ENCODE measurements at places on chromosomes 5 and 9.
A peak's percentile ranks its signal among the peaks of the same experiment; 100 is the strongest.

GRCh38 chr5:148376198-148376597 lies 7.6 kb upstream of the FBXO38 start:
- no peak for DNase-seq

GRCh38 chr5:53068291-53068836 lies 41.2 kb downstream of the MOCS2 start:
- DNase-seq, result no peak

DNA sequence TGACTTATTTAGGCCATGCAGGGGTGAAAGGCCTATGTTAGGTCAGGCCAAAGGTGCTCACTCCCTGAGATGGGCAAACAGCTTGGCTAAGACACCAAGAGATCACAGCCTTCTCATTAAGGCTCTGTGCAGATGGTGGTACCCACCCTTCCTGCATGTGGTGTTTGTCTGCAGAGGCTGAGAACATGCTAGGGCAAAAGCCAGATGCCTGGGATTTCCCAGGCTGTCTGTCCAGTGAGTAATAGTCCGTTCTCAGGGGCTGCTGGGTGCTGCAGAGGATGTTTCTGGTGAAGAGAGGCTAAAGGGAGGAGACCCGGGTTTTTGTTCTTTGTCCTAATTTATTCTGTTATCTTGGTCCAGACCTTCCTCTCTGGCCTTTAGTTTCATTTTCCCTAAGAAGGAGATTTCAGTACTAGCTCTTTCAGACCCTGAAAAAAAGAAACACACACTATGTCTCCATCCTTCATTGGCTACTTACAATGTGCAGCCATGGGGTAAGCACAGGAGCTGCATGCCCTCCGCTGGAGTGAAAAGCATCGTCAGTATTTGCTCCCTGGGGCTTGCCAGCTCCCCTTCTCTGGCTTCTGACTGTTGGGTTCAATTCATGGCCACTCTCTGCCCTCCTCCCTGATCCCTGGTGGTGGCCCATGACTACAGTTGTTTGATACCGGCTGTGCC lies 23.4 kb upstream of the GLRA1 start:
- DNase-seq, result no peak

GRCh38 chr5:140608722-140609121 lies 24.3 kb downstream of the CD14 start:
- DNase-seq, result no peak

DNA sequence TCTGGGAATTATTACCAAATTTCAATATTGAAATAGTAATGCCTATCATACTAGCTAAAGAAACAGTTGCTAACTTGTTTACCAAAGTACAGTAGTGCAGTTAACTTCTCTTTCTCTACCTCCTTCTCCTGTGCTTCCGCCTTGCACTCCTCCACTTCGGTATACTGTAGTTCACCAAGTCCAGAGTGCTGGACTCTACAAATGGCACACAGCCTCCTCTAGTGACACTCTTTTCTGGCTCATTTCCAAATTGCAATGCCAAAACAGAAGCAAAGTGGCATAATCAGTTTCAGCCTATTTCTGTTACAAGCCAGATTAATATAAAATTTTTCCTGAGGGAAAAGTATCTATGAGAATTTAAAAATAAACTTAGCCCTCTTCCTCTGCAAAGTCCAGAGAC lies 86.0 kb upstream of the RASGRF2 start:
- no peak for DNase-seq

DNA sequence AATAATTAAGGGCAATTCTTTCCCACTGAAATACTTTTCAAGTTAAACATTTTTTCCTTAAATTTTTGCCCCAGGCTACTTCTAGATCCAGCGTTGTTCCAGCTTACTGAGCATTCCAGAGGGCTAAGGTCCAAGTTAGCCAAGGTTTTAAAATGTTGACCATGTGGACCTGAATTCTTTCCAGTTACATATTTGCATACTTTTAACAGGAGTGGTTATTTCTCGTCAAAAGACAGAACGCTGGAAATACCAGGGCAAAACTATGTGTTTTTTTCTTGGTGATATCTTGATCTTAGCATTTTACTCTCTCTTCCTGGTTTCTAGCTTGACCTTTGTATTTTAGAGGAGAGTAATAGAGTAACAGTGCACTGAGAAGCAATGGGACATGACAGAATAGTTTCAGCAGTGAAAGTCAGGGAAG lies 32.8 kb downstream of the TMC1 start:
- DNase-seq, result no peak

- DNase-seq, result no peak
These were observed 67.4 kb downstream of the MRPS27 start for GRCh38 chr5:72252574-72253155.

DNA sequence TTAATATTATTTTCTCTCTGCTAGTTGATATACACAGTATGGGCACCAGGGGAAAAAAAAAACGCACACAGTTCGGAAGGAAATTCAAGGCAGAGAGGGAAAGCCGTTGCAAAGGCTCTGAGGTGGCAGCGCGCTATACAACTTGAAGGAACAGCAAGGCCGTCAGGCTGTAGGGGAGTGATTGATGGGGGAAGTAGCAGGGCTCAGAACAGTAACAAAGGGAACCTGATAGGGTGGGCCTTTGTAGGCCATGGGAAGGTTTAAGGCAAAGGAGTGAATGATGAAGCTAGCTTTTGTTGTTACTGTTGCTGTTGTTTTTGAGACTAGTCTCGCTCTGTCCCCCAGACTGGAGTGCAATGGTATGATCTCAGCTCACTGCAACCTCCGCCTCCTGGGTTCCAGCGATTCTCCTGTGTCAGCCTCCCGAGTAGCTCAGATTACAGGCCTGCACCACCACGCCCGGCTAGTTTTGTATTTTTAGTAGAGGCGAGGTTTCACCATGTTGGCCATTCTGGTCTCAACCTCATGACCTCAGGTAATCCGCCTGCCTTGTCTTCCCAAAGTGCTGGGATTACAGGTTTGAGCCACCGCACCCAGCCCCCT lies 27.0 kb downstream of the AQP7 start:
- no peak for DNase-seq

- DNase-seq, result no peak
These were observed 79.6 kb upstream of the CDKN2B start for GRCh38 chr9:22088717-22089061.

- no peak for DNase-seq
These were observed 269.1 kb downstream of the NR2F1-AS1 start for GRCh38 chr5:93311881-93312280.

DNA sequence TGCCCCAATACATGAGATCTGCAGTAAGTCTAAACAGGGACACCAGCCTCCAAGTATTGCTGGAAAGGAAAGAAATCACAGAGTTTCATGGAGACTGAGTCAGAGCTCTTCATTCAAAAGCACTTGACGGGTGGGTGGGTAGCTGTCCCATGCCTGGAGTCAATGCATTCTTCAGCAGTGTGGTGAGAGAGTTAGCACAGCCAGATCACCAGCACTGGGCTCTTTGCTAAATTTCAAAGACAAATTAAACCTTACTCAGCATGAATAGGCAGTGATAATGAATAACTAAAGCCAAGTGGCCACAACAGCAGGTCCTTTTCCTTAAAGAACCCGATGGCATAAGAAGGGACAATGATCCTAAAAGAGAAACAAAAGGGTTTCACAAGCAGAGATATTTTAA lies 192.4 kb downstream of the ACTL7B start:
- no peak for DNase-seq

GRCh38 chr5:203246-203930 lies 12.1 kb downstream of the LRRC14B start:
- DNase-seq, result no peak

GRCh38 chr9:111037356-111037707 lies 938 bp downstream of the LPAR1 start:
- no peak for DNase-seq

- DNase-seq, result no peak
These were observed 45.3 kb downstream of the PLPP7 start for GRCh38 chr9:131334629-131335367.

- no peak for DNase-seq
These were observed 86.0 kb downstream of the FBXL7 start for GRCh38 chr5:15585841-15586591.

DNA sequence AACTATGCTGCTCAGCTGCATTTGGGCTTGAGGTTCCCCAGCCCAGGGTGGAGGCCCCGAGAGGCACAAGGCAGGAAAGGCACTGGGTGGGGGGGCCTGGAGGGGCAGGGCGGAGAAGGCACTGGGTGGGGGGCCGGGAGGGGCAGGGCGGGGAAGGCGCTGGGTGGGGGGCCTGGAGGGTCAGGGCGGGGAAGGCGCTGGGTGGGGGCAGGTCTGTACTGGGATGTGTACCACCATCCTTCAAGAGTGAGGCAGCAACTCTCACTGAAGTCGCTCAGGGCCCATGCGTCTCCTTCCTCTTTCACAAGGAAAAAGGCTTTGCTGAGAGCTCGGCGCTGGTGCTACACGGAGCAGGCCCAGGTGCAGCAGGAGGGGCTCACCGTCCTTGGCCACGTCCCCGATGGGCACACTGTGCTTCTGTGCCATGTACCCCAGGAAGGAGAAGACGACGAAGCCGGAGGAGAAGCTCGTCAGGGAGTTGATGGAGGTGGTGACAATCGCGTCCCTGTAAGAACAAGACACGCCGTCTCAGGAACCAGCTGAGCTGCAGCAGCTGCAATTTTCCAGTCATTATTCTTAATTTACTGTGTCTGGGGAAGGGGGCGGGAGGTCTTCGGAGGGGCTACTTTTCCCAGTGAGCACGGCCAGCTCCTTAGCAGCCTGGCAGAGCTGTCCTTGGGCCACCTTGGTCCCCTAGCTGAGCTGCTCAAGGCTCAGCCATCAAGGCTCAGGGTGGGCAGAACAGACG lies 30.8 kb downstream of the SLC6A3 start:
- DNase-seq, result no peak

DNA sequence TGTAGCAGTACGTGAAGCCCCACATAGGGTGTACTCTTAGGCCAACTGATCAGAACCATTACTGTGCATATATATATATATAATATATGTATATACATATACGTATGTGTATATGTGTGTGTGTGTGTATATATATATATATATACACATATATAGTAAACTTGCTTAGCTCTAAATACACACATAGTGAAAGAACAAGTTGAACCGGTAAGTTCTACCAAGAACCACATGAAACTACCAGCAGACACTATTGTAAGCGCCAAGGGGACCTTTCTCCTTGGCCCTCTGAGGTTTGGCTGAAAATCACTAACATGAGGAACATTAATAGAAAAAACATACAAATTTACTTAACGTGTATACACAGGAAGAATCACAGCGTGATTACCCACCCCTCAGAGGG lies 1.8 kb upstream of the TARS1 start:
- no peak for DNase-seq

- DNase-seq, result no peak
These were observed 388.7 kb downstream of the CETN3 start for GRCh38 chr5:90020575-90021538.

DNA sequence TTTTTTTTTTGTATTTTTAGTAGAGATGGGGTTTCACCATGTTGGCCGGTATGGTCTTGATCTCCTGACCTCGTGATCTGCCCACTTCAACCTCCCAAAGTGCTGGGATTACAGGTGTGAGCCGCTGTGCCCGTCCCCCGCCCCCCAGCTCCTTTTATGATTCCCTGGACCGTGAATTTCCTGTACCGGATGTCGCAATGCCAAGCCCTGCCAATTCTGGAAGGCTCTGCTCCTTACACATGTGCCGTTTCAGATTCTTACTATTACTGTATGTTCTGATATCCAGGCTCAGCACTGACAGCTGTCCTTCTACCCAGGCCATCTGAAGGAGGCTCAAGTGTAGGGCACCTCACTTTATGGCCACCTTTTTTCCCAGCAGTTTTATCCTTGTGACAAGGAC lies 100.1 kb downstream of the PLCXD3 start:
- no peak for DNase-seq

DNA sequence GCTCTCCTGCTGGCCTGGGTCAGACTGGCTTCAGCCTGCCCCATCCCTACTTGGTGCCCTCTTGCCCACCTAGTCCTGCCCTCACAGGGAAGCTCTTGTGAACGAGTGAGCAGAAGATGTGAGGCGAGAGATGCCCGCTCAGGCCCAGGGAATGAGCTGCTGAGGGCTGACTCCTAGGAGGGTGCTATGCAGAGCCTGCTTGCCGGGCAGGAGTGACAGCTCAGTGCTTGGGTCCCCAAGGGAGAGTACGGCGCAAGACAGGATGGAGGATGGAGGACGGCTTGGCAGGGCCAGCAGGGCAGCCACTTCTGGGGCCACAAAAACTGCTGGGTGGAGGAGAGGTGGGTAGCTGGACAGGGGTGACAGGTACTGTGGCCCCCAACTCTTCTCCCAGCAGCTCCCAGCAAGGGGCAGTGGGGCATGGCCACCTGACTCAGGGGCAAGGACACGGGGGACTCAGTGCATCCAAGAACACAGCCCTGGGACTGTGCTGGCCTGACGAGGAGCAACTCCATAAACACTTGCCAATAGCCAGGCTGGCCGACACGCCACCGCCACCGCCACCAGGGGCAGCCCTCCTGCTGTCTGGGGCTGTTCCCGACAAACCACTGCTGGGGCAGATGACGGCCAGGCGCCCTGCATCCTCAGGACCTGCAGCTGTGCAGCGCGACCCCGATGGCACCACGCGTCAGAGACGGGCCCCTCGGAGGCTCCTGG lies 55.6 kb upstream of the UBAC1 start:
- DNase-seq, result no peak

- DNase-seq, result peak; percentile 10
These were observed at the start of gene HEMGN for GRCh38 chr9:97938081-97938644. Gene HEMGN, minus strand, starts transcription at chr9:97938172. Its CDS starts 36 bp downstream, at chr9:97938136.

GRCh38 chr5:151720215-151720614 lies 33.5 kb upstream of the SPARC start:
- no peak for DNase-seq

DNA sequence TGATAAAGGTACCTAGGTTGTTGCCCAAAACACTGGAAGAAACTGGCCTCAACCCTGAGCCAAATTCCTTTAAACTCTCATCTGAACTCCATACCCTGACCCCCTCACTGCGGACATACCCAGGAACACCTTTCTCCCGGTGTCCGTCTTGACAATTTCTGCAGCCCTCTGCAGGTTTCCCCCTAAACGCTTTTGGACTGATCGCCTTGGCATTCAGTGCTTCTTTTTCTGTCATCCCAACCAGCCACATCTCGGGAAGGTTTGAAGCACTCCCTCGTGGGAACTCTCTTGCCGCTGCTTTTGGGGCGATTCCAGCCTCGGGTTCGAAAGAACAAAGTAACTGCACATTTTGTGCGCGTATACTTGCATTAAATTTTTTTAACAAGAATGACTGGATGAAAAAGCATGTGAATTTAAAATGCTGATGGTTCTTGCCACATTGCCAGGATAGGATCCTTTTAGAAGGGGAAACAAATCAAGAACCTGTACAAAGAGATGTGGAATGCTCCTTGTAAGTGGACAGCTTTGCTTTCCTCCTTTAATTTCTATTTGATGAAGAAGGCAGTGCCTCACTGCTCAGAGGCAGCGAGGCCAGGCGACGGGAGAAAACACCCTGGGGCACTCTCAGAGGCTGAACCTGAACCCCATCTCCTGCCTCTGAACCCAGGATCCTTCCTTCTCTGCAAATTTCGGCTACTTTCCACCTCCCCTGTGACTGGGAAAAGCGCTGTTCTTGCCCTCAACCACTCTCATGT lies 615 bp downstream of the PSMD5 start:
- DNase-seq, result peak; percentile 6

GRCh38 chr5:140224658-140225057 lies 49.7 kb downstream of the CYSTM1 start:
- DNase-seq, result no peak

DNA sequence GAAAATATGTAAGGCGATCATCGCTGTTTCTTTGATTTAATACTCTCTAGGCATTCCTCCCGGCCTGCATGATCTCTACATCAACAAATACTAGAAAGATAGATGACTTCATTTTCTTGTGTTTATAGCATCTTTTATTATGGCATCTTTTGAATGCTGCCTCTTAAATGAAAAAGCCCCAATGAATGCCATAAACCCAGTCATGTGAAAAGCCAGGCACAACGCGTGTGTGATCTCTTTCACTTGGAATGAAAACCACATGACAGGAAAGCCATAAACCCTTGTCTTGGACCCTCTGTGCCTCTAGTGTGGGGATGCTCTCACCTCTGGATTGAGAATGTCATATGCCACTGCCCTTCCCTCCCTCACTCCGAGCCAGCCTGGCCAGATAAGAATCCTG lies 476.2 kb downstream of the SEMA5A start:
- no peak for DNase-seq

All from stimulated activated CD8-positive, alpha-beta memory T cell treated with anti-CD3 and anti-CD28 coated beads, Interleukin-4, amount 100 ng/mL, for 1 hour (primary cell).